Heart left ventricle (tissue), 16 donors: ENCODE measurements at places on chromosomes 4 and X.

- peak; percentile 48 for DNase-seq
Measured at GRCh38 chr4:48594180-48594579, 104.1 kb downstream of the ZAR1 start.

DNA sequence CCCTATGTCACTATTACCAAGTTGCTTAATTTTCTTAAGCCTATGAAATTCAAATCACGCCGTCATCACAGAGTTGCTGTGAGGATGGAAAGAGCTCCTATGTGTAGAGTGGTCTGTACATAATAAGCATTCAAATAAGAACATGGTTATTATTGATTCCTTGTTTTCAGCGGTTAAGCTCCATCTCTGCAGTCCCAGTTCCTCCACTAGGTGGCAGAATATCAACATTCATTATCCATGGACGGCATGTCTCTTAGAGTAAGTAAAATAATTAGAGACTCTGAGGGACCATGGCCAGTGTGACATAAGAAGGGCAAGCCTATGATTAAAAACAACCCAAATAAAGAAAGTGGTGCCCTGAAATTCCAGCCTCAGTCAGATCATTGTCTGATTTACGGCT is 132.5 kb upstream of the NHS start:
- no peak for DNase-seq

GRCh38 chr4:148021686-148022085 is 289.8 kb downstream of the ARHGAP10 start:
- no peak for DNase-seq

- DNase-seq: no peak
Measured at GRCh38 chrX:57119416-57119815, 1.9 kb downstream of the SPIN2B start.

DNA sequence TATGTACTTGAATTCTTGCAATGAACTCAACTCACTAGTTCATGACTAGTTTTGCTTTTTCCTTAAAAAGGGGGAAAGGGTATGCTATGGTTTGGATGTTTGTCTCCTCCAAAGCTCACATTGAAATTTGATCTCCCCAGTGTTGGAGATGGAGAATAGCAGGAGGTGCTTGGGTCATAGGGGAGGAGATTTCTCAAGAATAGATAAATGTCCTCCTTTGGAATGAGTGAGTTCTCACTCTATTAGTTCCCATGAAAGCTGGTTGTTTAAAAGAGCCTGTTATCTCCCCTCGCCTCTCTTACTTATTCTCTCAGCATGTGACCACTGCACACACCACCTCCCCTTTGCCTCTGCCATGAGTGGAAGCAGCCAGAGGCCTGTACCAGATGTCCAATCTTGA is 109.4 kb upstream of the INTU start:
- DNase-seq: no peak

DNA sequence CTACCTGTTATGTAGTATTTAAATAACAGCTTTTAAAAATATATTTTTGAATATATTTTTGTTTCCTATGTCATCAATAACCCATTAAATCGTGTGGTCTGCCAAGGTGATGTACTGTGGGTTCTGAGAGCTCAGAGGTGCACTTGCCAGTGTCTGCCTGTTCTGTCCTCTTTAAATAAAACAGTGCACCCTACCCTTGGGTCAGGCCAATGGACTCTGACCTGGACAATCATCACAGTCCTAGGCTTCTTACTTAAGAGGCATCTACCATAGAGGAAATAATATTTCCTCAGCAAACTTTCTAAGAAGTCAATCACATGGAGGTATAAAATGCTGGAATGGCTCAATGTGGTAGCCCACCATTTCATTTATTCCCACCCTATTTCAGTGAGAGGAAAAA is 26.0 kb upstream of the LHFPL1 start:
- DNase-seq: no peak

- DNase-seq: no peak
Measured at GRCh38 chr4:17286752-17287460, 225.0 kb downstream of the QDPR start.

GRCh38 chr4:22876270-22876669 is 183.5 kb downstream of the GBA3 start:
- no peak for DNase-seq

DNA sequence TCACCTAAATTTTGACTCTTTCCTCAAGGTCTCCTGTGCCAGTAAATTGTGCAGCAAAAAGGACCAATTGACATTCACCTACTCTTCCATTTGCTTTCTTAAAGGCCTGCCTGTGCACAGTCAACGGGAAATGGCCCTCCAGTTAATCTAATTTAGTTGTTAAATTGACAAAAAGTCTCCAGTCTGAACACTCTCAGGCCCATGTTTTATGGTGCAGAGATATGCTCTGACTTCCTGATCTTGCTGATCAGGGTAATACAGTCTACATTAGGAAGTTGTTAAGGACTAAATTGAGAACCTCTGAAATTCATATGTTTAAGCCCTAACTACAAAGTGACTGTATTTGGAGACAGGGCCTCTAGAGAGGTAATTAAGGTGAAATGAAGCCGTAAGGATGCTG is 133.6 kb upstream of the IL15 start:
- no peak for DNase-seq

GRCh38 chrX:19563327-19563726 is 48.0 kb upstream of the MAP3K15 start:
- no peak for DNase-seq

GRCh38 chr4:109816082-109816442 is 500 bp downstream of the GAR1 start:
- no peak for DNase-seq

DNA sequence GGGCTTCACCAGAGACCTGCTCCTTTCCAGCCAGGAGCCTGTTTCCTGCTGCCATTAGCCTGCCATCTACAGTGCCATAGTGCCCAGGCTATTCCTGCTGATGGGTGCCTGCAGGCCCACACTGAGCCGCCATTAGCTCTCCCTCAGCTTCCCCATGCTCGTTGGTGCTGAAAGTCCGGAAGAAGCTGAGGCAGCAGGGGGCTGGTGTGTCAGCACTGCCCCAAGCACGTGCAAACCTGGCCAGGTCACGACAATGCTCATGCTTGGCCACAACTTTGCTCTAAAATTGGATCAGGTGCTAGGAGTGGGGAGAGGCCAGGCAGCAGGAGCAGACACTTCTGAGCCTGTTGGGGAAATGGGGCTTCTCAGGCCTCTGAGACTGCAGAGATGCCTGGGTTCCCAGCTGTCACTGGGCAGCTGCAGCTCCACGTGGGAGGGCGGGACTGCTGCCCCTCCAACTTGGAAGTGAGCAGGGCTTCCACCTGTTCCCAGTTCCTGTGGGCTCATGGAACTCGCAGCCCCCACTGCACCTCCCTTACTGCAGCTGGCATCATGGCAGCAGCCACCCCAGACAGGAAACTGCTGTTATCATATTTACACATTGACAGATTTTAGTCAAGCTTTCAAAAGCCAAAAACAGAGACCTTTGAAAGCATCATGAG is 913.9 kb downstream of the FSTL5 start:
- DNase-seq: no peak

DNA sequence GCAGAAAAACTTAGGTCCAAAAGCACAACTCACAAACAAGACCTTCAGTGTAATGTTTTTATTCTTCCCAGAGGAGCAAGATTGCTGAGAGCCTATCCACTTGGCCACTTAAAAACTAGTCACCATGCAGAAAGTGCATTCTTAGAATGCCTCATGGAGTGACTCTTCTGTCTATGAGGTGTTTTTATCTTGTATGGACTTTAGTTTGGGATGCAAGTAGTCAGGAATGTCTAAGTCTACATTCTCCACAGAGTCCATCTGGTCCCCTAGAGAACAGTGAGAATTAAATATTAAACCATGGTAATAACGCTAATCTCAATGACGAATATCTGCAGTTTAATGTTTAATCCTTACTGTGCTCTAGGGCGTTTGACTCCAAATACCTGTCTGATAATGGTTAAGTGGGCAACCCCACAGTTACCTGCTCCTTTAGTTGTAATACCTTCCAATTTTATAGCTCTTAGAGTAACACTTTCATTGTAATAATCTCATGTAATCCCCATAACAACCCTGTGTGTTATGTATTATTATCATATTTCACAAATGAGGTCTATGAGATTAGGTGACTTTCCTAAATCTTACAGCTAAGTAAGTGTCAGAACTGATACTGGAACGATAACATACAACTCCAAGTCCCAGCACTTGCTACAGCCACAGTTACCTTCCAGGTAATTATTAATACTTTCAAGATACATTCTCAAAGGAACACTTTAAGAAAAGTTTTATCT is 235.6 kb upstream of the JADE1 start:
- DNase-seq: no peak

GRCh38 chrX:43467608-43468234 is 188.4 kb upstream of the MAOA start:
- DNase-seq: no peak

DNA sequence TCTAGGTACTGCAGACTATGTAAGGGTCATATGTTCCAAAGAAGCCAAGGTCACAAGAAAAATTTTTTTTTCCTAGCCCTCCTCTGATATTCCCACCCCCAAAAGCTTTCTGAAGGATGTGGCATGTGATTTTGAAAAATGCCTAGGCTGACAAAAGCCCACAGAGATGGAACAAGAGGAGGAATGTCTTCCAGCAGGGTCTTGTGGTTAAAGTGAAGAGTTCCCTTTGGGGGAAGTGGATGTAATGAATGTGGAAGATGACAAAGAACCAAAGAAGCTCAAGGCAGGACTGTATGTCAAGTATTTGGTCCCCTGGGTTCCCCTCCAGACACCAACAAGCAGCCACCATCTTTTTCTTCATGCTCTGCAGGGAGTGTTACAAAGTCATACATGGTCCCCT is 268.8 kb downstream of the BCOR start:
- no peak for DNase-seq

DNA sequence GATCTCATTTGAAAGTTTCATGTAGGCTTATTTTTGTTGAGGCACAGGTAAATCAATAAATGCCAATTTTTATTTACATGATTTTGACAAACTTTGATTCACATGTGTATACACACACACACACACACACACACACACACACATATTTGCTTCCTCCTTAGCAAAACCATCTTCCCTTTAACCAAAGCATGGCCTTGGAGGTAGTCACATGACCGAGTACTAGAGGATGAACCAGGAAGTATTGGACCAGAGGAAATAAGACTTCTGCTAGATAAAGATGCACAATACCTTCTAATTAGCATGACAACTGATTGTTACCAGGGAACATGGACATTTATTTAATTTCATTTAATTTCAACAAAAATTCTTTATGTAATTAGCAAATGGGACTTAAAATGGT is 23.4 kb upstream of the CFAP299 start:
- no peak for DNase-seq

GRCh38 chr4:53582194-53582593 is 9.1 kb downstream of the LNX1 start:
- no peak for DNase-seq

DNA sequence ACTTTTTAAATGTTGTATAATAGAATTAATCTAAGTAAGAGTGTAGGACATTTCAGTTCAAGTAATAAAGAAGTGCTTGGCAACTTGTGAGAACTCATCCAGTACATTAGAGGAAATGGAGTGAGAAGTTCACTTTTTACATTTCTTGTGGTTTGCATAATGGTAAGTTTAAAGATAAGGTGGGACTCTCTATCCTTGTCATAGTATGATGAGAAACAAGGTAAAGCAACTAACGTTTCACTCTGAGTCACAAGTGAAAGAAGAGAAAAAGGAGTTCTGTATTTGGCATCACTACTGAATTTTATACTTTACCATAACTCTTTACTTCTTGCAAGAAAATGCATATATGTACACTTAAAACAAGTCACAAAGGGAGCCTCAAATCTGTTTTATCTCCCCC is 219.4 kb downstream of the SLC4A4 start:
- no peak for DNase-seq

- no peak for DNase-seq
Measured at GRCh38 chr4:176653401-176654220, 139.1 kb downstream of the VEGFC start.

GRCh38 chr4:177391953-177392352 is 50.3 kb downstream of the AGA start:
- DNase-seq: no peak

DNA sequence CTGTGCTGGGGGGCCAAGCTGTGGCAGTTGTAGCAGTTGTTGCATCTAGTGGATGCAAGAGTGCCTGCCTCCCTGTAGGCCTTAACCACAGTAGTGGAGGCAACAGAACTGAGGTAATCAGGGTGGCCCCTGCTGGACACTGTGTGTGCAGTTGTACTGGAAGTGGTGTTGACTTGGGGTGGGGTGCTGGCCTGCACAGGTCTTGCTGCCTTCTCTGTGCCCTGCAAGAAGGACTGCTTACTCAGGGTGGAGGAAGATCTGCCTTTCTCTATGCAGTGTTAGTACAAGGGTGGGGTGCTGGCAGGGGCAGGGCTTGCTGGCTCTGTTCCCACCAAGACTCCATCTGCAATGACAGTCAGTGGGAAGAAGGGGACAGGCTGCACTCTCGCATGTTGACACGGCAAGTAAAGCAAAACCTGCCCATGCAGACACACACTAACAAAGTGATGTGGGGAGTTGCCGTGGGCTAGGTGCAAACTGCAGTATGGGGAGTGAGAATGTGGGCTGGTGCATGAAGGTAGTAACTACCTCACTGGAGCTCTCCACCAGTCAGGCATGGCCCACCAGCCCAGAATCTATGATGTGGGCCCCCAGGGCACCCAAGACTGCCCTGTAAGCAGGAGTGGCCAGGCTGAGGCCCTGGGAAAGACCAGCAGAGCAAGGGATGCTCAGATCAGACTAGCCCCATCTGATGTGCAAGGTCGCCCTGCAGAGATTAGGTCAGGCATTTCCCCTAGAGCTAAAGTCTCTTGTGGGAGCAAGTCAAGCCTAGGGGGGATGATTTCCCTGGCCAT is 594.9 kb downstream of the TECRL start:
- DNase-seq: no peak

- no peak for DNase-seq
Measured at GRCh38 chrX:51742586-51742985, 656 bp upstream of the GSPT2 start.

DNA sequence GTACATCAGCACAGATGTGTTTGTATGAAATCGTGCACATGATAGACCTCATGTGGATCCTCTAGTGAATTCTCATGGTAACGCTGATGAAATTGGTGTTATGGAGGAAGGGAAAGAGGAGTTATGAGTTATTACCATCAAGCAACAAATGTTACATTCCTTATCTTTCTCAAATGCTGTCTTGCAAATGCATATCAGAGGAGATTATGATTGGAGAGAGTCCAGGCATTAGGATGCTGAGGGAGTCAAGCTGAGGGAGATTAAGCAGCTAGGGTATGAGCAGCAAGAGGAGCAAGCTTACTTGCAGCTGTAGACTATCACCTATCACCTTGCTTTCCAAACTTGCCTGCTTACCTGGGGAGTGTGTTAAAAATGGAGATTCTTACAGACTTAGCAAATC is 36.8 kb upstream of the SFRP2 start:
- no peak for DNase-seq

GRCh38 chrX:134713618-134714107 is 55.4 kb upstream of the PLAC1 start:
- DNase-seq: no peak

DNA sequence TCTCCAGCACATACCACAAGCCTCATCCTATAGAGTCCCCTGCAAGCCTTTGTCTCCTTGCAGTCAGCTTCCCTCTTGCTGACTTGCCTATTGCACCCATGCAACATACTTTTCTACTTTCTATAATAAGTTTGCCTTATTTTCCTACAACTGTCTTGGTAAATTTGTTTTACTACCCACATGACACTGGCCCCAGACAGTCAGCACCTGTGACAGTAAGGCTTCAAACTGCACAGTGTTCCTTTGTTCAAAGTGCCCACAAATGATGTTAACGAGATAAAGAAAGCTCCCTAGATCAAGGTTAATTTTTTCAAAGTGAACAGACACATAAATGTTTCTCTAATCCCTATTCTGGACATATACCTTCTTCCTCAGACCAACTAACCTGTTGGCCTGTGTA is 529.1 kb upstream of the PCDH10 start:
- no peak for DNase-seq

GRCh38 chr4:22515145-22515887 is 550 bp downstream of the ADGRA3 start:
- DNase-seq: peak; percentile 59
